ENCODE measurements at places on chromosomes 7 and 10.
A peak's percentile ranks its signal among the peaks of the same experiment; 100 is the strongest.

DNA sequence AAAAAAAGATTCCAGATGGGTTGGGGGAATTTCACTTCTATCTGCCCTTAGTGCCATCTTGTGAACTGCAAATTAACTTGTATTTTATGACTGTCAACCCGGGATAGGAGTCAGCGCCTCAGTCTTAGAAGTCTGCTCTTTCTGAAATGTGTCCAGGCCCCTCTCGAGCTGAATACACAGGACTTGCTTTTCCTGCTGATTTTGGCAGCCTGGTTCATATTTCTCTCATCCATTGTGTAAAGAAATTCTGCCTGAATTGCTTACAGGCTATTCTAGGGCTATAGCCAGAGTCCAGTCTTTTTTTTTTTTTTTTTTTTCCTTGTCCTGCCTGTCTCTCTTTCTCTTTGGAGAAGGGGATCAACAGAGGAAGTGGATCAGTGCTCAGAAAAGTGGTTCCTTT, 24.6 kb downstream of the GATA3 start:
- DNase-seq, result no peak

DNA sequence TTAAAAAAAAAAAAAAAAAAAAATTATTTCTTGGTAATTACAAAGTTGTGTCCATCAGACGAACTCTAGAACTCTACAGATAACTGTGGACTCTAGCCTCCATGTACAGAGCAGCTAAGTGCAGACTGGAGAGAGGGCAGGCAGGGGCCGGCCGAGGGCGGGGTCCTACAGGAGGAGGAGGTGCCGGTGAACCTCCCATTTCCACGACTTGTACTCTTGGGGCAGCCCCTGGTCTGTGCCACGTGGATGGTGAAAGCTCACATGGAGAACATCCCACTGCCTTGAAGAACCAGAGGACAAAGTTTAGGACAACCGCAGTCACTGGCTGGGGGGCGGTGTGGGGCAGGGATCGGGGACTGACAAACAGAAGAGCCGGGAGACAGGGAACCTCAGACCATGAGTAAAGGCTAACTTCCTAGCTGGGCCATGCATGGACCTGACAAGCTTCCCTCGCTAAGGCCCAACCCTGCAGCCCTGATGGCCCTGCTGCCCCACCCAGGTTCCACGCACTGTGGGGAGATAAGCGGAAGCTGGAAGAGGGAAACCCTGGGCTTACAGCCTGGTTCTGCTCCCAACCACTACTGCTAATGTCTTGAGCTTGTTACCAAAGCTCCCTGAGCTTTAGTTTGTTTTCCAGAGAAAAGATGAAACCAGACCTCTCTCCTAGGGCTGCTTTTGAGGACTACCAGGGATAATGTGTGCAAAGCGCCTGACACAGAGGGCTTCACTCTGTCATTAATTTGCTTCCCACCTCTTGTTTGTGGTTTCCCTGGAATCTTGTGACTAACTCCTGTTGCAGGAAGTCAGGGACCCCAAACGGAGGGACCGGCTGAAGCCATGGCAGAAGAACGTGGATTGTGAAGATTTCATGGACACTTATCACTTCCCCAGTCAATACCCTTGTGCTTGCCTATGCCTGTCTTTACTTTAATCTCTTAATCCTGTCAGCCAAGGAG, 16.1 kb upstream of the SEC61G start:
- DNase-seq, result no peak

- DNase-seq, result no peak
These were observed 55.5 kb downstream of the DLD start for GRCh38 chr7:107946451-107946850.

- DNase-seq, result no peak
These were observed 4.9 kb downstream of the TMEM130 start for GRCh38 chr7:98864731-98865453.

- no peak for DNase-seq
These were observed 112.7 kb downstream of the SLIT1 start for GRCh38 chr10:97072851-97073665.

- no peak for DNase-seq
These were observed 567.8 kb downstream of the IPMK start for GRCh38 chr10:57699944-57700343.

DNA sequence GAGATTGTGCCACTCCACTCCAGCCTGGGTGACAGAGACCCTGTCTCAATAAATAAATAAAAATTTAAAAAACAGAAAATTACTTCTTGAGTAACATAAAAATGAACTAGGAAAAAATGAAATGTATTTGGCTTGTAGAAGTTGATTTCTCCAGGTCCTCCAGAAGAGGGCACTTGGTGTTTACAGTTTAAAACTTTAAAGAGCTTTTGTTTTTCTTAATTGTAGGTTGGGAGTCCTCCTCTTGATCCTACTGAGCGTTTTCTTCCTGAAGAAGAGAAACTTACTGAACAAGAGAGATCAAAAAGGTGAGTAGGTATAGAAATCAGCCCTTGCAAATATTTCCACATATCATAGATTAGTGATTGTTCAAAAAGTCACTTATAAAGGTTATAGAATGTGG, 16.2 kb downstream of the KIFBP start:
- DNase-seq, result peak; percentile 71

GRCh38 chr10:112059220-112059619, 124.3 kb downstream of the GPAM start:
- DNase-seq, result no peak

GRCh38 chr10:80614576-80615416, 77.1 kb downstream of the SH2D4B start:
- no peak for DNase-seq

DNA sequence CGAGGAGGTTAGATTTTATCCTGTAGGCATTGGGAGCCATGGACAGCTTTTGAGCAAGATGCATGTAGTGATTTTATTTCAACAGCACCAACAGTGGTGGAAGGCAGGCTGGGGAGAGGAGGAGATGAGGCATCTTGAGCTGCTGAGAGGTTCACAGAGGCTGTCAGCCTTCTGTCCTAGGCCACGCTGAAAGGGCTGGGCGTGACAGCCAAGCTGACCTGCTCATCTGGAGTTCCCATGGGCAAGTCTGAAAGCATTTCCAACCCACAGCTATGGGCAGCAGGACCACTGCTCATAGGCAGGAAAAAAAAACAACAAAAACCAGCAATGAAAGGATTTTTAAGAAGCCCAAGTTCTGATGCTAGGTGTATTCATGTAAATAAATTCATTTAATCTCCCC, 7.7 kb downstream of the NEURL1 start:
- no peak for DNase-seq

DNA sequence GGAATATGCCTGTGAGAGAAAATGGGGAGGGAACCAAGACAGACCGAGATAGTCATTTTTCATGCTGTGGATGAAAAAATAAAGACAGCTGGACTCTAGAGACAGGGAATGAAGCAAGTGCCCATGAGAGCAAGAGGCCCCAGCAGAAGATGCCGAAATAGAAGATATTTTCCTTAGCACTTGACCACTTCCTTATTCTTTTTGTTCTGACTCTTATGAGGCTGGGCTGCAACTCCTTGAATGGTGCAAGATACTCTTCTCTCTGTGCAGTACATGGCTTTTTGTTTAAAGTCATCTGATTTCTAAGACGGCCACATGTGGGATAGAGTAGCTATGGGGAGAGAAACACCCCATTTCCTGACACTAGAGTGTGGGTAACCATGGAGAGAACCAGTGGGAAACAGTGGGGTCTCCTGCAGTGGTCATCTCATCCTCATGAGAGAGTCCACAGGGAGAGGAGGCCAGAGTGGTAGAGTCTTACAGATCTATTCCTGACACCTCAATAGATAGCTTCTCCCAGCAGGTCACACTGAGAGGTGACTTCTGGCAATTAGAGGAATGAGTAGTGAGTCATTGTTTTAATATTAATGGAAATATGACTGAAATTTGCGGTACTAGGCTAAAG, 18.0 kb upstream of the VCL start:
- DNase-seq, result peak; percentile 88

DNA sequence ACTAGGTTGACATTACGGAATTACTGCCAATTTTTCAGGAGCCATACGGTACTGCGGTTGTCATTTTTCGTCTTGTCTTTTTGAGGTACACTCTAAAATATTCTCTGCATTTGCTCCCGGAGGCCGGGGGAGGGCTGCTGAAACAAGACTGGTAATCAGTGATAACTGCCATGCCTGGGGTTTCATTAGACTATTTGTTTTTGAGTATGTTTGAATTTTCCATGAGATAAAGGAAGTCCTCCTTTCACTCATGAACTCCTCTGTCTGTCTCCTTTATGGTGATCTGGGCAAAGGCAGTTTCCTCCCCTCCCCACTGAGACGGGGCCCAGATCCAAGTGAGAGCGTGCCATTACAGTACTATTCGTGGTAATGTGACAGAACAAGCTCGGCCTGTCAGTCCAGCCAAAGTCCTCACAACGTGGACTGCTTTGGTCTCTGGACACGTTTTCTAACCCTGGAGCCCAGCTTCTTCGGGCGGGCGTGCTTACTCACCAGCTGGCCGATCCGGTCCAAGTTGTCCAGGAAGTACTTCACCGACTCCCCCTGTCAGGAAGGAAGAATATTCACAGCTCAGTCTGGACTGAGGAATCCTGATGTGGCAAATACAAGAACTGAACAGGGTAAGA, 45.1 kb downstream of the AMZ1 start:
- peak; percentile 83 for DNase-seq

DNA sequence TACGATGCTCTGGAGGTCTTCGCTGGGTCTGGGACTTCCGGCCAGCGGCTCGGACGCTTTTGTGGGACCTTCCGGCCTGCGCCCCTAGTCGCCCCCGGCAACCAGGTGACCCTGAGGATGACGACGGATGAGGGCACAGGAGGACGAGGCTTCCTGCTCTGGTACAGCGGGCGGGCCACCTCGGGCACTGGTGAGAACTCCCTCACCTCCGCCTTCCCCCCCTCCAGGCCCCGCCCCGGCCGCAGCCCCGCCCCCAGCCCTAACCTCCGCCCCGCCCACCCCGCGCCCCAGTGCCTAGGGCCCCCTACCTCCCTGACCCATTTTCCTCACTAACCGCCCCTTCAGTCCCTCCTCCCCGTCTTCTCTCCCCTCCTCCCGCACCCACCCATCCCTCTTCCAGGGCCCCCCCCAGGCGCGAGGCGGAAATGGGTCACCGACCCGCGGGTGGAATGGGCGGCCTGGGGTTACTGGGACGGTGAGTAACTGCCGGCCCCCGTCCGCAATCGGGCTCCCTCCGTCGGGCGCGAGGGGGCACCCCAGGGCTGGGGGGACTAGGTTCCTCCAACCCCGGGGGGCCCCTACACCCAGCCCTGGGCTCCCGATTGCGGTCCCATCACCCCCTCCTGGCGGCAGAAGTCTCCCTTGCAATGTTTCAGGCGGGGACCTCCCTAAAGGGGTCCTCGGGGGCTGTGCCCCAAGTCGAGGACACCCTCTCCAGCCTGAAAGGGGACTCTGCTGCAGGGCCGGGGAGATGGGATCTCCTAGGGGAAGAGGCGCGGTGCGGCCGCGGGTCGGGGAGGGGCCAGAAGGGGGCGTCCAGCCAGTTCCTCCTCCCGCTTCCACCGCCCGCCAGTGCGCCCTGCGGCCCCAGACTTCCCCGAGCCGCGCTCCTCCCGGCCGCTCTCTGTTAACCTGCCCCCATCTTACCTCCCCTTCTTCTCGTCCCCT, 2.1 kb downstream of the PCOLCE start:
- DNase-seq, result peak; percentile 39

DNA sequence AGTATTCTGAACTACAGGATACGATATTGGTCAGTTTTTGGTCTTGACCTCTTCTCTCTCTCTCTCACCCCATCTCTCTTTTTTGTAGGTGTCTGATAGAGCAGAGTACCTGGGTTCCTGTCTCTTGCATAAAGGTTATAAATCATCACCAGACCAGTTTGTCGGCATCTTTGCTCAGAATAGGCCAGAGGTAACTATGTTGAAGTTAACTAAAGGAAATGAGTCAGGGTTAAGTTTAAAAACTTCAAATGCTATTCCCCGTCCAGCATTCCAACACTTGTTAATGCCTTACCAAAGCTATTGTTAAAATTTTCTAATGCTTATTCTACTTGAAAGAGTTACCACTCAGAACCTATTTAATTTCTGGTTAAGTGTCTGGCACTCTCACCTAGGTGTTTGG, 30.7 kb downstream of the ACSL5 start:
- DNase-seq, result no peak

GRCh38 chr7:146150153-146150552, 33.6 kb downstream of the CNTNAP2 start:
- DNase-seq, result no peak
